Ovary (tissue), 10 donors: ENCODE measurements at places on chromosomes 12 and 14. TPM values are rescaled to one million over a fixed set of nuclear protein-coding genes. Genes with fewer than 3 reads are reported as not detected.

The PTHLH gene
- polyA plus RNA-seq, result 0.77 TPM

The SDR39U1 gene
- polyA plus RNA-seq, result 33.4 TPM

The C12orf50 gene
- polyA plus RNA-seq, result 0.07 TPM

The KITLG gene
- 9.5 TPM for polyA plus RNA-seq

The AKAP3 gene
- 0.24 TPM for polyA plus RNA-seq

The TAS2R50 gene
- 0.07 TPM for polyA plus RNA-seq

The PAX9 gene
- polyA plus RNA-seq, result 0.04 TPM

The CPNE6 gene
- polyA plus RNA-seq, result 0.55 TPM

The SOS2 gene
- polyA plus RNA-seq, result 20.5 TPM

The TXNDC16 gene
- 9.0 TPM for polyA plus RNA-seq

The CLEC4C gene
- 0.47 TPM for polyA plus RNA-seq

The CLEC14A gene
- polyA plus RNA-seq, result 28.6 TPM

The MYH6 gene
- not detected for polyA plus RNA-seq
